Activated CD4-positive, alpha-beta T cell treated with anti-CD3 and anti-CD28 coated beads, Interleukin-2, amount 10 ng/mL, durations not matched to agents 24 days and 14 days (primary cell): ENCODE measurements at places on chromosomes 4 and X. TPM values are rescaled to one million over a fixed set of nuclear protein-coding genes. Genes with fewer than 3 reads are reported as not detected.

GRCh38 chr4:158871335-158871724 lies 102.5 kb downstream of the FNIP2 start:
- no peak overlapping the region for H3K4me3 ChIP-seq
- H3K4me1 ChIP-seq = peaks cover 10% of the 10 kb centered on the region
- H3K36me3 ChIP-seq = peaks cover 37% of the 10 kb centered on the region
- no peak for DNase-seq

DNA sequence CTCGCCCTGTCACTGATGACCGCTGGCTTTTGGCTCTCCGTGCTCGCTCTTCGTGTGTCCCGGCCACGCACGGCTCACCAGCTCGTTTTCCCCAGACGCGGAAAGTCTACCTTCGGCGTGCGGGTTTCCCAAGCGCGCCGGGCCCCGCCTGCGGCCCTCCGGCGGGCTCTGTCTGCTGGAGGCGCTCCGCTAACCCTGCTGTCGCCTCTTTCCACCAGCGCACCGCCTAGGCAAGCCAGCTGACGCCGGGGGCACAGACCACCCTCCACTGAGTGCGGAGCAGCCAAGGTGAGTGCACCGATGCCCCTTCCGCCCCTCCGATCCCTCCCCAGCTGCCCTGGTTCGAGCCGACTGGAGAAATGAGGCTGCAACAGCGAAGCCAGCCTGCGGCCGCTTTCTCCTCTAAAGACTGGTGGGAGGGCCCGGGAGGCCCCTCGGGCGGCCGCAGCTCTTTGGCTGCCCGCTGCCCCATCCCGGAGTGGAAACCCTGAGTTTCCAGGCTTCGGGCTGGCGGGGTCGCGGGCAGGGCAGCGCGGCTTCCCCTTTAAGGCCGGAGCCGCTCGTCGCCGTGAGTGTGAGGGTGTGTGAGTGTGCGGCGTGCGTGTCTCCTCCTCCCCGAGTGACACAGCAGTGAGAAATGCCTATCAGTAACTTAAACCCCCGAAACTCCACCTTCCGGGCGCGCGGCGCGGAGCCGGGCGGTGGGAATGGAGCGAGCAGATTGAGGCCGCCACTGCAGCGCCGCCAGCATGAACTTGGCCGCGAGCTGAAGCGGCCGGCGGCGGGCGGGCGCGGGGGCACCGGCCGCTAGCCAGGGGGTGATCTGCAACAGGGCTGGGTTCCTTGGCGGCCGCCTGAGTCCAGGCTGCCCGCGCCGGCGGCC lies at the start of gene MAMLD1:
TSS of gene MAMLD1 (plus strand) at position 719 of the 883 bp plus-strand sequence. CDS start 82,200 bp downstream, outside the sequence.
- H3K36me3 ChIP-seq = peaks cover 4% of the 10 kb centered on the region
- peak within 1 kb of the TSS; percentile 41 for H3K27ac ChIP-seq
- H3K27me3 ChIP-seq = peaks cover 17% of the 10 kb centered on the region
- peak within 1 kb of the TSS; percentile 85 for H3K4me3 ChIP-seq
- peak; percentile 92 for DNase-seq

DNA sequence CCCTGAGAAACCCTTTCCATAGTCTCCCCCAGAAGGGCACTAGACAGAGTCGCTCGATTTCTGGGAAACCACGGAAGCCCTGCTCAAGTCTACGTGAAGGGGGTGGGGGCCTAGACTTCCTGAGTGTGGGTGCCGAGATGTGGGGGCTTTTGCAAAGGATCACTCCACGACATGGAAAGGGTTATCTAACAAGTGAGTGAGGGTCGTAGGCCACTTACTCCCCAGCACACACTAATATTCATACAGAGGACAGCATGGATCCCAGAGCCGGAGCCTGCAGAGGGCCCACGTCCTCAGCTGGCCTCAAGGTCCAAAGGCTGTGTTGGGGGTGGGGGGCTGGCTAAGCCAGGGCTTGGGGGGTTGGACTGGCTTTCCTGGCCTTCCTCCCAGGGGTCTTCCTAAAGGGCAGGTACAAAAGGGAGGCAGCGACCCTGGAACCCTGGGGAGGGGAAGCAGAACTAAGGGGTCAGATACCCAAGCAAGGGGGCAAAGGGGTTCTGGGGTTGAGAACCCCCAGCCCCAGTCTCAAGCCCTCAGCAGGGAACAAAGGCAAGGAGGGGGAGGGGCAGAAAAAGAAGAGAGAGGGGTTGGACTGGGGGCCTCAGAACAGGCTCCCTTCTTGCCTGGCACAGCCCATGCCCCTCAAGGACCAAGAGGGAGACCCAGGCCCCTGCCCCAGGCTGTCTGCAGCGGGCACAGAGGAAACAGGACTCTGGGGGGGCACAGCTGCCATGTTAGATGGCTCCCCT lies 1.6 kb downstream of the HMX1 start:
- H3K4me3 ChIP-seq = no peak overlapping the region
- DNase-seq = no peak
- no peaks in the 10 kb centered on the region for H3K4me1 ChIP-seq
- peaks cover 61% of the 10 kb centered on the region for H3K27me3 ChIP-seq
- no peaks in the 10 kb centered on the region for H3K36me3 ChIP-seq

GRCh38 chr4:8457646-8458252 lies 17.2 kb downstream of the TRMT44 start:
- H3K27ac ChIP-seq = no peak overlapping the region
- DNase-seq = no peak
- no peaks in the 10 kb centered on the region for H3K27me3 ChIP-seq

- no peak overlapping the region for H3K4me3 ChIP-seq
- no peaks in the 10 kb centered on the region for H3K36me3 ChIP-seq
- peaks cover 17% of the 10 kb centered on the region for H3K27me3 ChIP-seq
- no peak for DNase-seq
- peaks cover 5% of the 10 kb centered on the region for H3K4me1 ChIP-seq
- H3K27ac ChIP-seq = no peak overlapping the region
Measured at GRCh38 chr4:139910106-139910505, 243.9 kb downstream of the MAML3 start.

DNA sequence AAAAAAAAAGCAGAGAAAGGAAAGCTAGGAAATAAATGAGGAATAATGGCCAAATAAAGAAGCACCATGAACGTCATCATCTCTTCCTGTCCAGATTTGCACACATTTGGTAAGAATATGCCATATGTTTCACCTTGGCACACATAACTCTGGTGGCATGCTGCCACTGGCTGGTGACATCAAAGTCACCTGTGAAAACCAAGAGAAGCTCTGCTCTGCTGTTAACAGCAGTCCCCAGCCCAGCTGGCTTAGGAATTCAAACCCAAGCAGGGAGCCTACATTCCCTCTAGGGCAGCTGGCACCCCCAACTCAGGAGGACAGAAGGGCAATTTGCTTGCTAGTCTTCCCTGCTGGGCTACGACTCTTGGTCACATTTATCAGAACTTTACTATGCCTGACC lies 77.6 kb downstream of the RASL11B start:
- no peaks in the 10 kb centered on the region for H3K4me1 ChIP-seq
- no peak overlapping the region for H3K27ac ChIP-seq
- H3K4me3 ChIP-seq = no peak overlapping the region
- DNase-seq = no peak

- no peak overlapping the region for H3K27ac ChIP-seq
- no peak overlapping the region for H3K4me3 ChIP-seq
- no peaks in the 10 kb centered on the region for H3K4me1 ChIP-seq
- peaks cover 2% of the 10 kb centered on the region for H3K27me3 ChIP-seq
Measured at GRCh38 chr4:183950536-183950935, 45.4 kb downstream of the STOX2 start.

DNA sequence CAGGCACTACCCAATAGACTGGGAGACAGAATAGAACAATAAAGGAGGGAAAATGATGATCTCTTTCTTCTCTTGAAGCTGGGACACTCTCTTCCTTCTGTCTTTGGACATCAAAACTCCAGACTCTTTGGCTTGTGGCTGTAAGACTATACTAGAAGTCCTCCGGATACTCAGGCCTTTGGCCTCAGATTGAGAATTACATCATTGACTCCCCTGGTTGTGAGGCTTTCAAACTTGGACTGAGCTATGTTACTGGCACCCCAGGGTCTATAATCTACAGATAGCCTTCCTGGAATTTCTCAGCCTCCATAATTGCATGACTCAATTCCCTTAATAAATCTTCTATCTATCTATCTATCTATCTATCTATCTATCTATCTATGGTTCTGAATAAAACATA lies 294.2 kb upstream of the CT83 start:
- no peak overlapping the region for H3K27ac ChIP-seq
- no peaks in the 10 kb centered on the region for H3K36me3 ChIP-seq
- no peak overlapping the region for H3K4me3 ChIP-seq
- no peaks in the 10 kb centered on the region for H3K27me3 ChIP-seq

- peaks cover 2% of the 10 kb centered on the region for H3K4me1 ChIP-seq
- no peaks in the 10 kb centered on the region for H3K27me3 ChIP-seq
- peaks cover 11% of the 10 kb centered on the region for H3K36me3 ChIP-seq
- no peak overlapping the region for H3K27ac ChIP-seq
- H3K4me3 ChIP-seq = no peak overlapping the region
Measured at GRCh38 chrX:49139713-49140112, 16.2 kb upstream of the GPKOW start.

DNA sequence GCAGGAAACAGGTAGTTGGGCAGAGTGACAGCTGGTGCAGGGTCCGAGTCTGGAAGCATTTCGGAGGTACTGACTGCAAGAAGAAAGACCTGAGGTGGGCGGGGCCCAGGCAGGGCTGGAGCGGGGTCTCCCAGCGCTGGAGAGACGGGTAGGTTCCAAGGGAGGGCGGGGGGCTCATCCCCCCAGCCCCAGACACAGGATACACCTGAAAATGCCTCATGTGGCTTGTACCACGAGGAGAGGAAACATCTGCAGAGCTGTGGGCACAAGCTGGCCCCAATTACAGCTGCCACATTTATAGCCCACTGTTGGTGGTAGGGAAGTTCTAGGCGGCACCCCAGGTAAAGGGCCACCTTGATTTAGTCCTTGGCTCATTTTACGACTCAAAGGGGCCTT lies 38.0 kb downstream of the ELF4 start:
- DNase-seq = no peak
- no peak overlapping the region for H3K27ac ChIP-seq
- peaks cover 15% of the 10 kb centered on the region for H3K36me3 ChIP-seq
- H3K4me1 ChIP-seq = no peaks in the 10 kb centered on the region
- H3K4me3 ChIP-seq = no peak overlapping the region

GRCh38 chr4:148216866-148217814 lies 225.1 kb downstream of the NR3C2 start:
- H3K4me1 ChIP-seq = peaks cover 13% of the 10 kb centered on the region
- peak; percentile 80 for DNase-seq
- H3K4me3 ChIP-seq = peak overlapping the region; percentile 77
- H3K27me3 ChIP-seq = no peaks in the 10 kb centered on the region
- H3K27ac ChIP-seq = peak overlapping the region; percentile 53

- no peak for DNase-seq
- H3K36me3 ChIP-seq = no peaks in the 10 kb centered on the region
- no peak overlapping the region for H3K27ac ChIP-seq
- no peaks in the 10 kb centered on the region for H3K27me3 ChIP-seq
- H3K4me1 ChIP-seq = peaks cover 3% of the 10 kb centered on the region
Measured at GRCh38 chr4:22522706-22523501, 7.0 kb upstream of the ADGRA3 start.

DNA sequence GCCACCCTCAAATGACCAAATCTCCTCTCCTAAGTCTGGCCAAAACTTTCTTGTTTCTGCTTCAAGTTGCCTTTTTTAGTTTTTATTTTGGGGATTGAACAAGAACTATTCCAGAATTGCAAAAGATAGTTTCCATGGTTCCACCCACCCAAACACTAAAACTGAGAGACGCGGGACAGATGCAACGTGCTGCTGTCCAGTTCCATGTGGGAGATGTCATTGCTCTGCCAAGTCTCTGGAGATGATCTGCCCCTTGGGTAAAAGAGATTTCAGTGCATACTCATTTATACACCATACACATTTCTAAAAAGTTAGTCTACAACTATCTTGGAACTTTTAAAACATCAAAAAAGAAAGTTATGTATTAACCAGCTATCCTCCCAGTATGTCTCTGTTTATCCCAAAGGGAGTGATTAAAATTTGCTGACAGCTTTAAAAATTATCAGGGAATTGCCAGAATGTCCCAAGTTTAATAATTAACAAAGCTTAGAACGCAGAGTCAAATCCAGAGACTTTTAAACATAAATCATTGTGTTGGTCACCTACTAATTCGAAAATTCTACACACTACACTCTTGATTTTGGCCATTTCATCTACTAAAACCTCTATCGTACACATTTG lies 3.2 kb downstream of the MAOB start:
- no peaks in the 10 kb centered on the region for H3K36me3 ChIP-seq
- H3K4me3 ChIP-seq = no peak overlapping the region
- H3K27me3 ChIP-seq = peaks cover 6% of the 10 kb centered on the region
- no peak overlapping the region for H3K27ac ChIP-seq
- no peaks in the 10 kb centered on the region for H3K4me1 ChIP-seq

DNA sequence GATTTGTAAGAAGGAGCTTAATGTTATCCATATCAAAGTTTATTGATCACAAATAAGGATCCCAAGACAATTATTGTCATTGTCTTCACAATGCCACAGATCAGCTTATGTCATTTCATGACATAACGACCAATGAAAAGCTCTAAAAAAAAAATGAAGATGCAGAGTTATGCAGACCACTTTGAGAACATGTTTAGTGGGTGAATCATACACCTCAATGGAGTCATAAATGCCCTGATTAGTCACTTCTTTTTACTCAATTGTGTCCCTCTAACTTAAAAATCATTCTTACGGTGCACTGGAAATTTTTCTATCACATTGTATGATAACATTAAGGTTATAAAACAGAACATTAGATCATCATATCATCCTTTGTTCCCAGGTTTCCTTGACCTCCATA lies 87.6 kb upstream of the GABRG1 start:
- no peak overlapping the region for H3K27ac ChIP-seq
- no peak for DNase-seq
- no peaks in the 10 kb centered on the region for H3K36me3 ChIP-seq
- no peak overlapping the region for H3K4me3 ChIP-seq
- H3K27me3 ChIP-seq = no peaks in the 10 kb centered on the region

GRCh38 chrX:7219153-7219705 lies 71.3 kb upstream of the PUDP start:
- no peaks in the 10 kb centered on the region for H3K36me3 ChIP-seq
- no peaks in the 10 kb centered on the region for H3K27me3 ChIP-seq
- no peak for DNase-seq
- H3K27ac ChIP-seq = no peak overlapping the region

DNA sequence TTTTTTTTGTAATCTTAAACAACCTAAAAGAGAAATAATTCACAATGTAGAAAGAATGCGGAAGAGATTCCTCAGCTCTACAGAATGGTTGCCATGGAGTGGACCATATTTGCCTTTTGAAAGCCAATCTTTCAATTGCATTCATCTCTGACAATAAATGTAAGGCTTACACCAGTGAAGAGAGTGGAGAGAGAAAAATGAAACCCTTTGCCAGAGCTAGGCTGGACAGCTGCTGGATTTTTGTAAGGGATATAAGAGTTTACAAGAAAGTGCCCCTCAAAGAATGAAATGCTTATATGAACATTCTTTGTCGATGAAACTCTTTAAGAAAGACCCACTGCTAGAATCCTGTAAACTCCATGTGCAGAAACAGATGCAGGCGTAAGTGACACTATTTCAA lies 66.0 kb upstream of the FAT1 start:
- no peaks in the 10 kb centered on the region for H3K36me3 ChIP-seq
- no peak overlapping the region for H3K27ac ChIP-seq
- no peaks in the 10 kb centered on the region for H3K27me3 ChIP-seq
- no peak overlapping the region for H3K4me3 ChIP-seq

Gene C4orf51
- total RNA-seq = not detected in 2 replicates

Gene SLC16A2
- 0.40 and 0.58 TPM in 2 replicates for total RNA-seq

Gene TRIM61
- total RNA-seq = 3.4 and 3.7 TPM in 2 replicates

Gene PPEF1
- not detected in 2 replicates for total RNA-seq

Gene IBSP
- total RNA-seq = not detected in 2 replicates

Gene TXK
- 7.6 and 8.0 TPM in 2 replicates for total RNA-seq

Gene FAM9B
- not detected in 2 replicates for total RNA-seq

Gene ANOS1
- not detected in 2 replicates for total RNA-seq

Gene MAP9
- 6.1 and 6.9 TPM in 2 replicates for total RNA-seq

Gene PAGE5
- not detected in 2 replicates for total RNA-seq

Gene P2RY4
- total RNA-seq = 0.21 and 0.24 TPM in 2 replicates

Gene ZXDA
- total RNA-seq = 2.5 and 3.3 TPM in 2 replicates

Gene PABPC1L2B
- not detected in 2 replicates for total RNA-seq

Gene NPY2R
- total RNA-seq = not detected in 2 replicates

Gene FGFR3
- 0.30 and 0.38 TPM in 2 replicates for total RNA-seq
